Left lung (tissue), 14 donors: ENCODE measurements at places on chromosomes 5 and 9. TPM values are rescaled to one million over a fixed set of nuclear protein-coding genes. Genes with fewer than 3 reads are reported as not detected.

Gene HSDL2
- 61.8 TPM for polyA plus RNA-seq

DNA sequence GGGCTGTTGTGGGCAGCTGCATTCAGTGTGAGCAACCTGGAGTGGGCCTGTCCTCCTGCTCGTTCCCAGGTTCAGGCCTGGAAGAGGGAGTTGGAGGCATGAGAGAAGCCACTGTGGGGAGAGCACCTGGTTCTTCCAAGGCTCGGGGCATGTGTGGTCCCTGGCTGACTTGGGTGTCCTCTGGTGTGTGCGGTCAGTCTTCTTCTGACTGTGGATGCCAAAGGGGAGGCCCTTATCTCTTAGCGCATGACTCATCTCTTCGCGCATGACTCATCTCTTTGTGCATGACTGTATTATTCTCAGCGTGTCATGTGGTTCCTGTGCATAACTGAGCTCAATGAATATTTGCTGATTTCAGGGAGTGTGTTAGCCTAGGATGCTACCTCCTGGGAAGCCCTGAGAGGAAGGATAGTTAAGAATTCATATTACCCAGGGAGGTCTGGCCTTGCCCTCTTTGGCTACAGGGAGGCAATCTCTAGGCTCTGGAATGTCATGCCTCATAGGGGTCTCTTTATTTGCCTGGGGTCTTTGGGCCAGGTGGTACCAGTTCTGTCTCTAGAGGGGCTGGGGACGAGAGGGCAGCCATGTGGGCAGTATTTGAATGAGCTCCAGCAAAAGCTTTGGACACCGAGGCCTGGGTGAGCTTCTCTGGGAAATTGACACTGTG, 188.7 kb downstream of the HSPA4 start:
- no peak for DNase-seq

GRCh38 chr9:16527573-16527972, 342.9 kb downstream of the BNC2 start:
- no peak for DNase-seq

Gene SPATA31A3
- not detected for polyA plus RNA-seq

Gene TAF11L5
- not detected for polyA plus RNA-seq

DNA sequence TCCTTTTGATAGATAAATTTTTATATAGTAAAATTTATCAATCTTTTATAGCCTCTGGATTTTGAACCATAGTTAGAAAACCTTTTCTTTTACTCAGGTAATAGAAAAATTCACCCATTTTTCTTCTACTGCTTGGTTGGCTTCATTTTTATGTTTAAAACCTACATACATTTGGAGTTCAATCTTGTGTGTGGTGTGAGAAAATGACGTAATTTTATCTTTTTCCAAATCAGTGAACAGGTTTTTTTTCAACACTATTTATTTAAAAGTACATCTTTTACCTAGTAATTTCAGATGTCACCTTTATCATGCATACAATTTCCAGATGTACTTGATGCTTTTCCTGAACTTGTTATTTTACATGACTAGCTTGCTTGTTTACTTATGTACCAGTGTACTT, 200.2 kb downstream of the TRIM36 start:
- no peak for DNase-seq

DNA sequence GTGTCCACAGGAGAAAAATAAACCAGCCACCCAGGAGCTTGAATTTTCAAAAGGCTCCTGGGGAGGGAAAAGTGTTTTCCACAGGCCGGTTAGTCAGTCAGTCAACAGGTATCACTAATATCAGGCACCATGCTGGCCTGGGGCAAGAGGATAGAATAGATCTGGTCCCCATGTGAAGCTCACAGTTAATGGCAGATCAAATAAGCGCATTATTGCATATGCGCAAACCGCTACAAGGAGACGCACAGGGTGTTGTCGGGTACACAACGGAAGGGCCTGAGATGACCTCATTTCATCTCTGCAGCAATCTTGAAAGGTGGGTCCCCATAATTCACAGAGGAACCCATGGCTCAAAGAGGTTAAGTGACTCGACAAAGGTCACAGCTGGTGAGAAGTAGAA, 260.7 kb downstream of the CRB2 start:
- no peak for DNase-seq

Gene PCDHGA8
- 0.99 TPM for polyA plus RNA-seq

DNA sequence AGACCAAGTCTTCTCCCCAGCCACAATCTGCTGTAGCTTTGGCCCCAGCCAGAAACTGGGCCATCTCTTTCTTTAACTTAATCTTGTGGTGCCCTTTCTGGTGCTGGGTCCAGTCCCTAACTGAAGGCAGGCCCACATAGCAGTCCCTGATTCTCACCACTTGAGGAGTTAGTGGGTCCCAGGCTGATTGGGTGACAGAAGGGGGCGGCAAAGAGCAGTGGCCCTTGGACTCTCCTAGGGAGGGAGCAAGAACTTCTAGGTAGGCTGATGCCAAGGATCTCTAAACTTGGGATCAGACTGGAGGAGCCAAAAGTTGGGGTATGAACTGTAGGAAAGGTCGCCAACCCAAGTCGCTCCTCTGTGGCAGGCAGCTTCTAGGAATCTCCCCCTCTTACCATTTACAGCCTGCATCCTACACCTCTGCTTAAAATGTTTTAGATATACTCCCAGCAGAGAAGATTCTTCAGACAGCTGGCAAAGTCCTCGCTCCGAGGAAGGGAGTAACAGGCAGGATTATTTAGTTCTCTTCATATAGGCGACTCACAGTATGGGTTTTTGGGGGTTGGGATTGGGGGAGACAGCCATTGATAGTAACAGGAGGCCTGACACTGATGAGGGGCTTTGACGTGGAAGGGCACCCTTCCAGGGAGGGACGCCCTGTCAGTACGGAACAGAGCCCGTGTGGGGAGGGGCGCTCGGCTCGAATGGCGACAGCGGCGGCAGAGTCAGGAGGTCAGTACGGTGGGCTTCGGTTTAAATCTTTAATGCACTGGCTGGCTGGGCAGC, 2.0 kb upstream of the CCL27 start:
- peak; percentile 88 for DNase-seq

GRCh38 chr9:95588724-95589588, 72.2 kb upstream of the PTCH1 start:
- no peak for DNase-seq

- DNase-seq = no peak
Measured at GRCh38 chr5:158456241-158456640, 597.3 kb upstream of the CLINT1 start.

- no peak for DNase-seq
Measured at GRCh38 chr5:22678886-22679285, 174.3 kb downstream of the CDH12 start.

- DNase-seq = no peak
Measured at GRCh38 chr9:109488791-109489492, 9.2 kb downstream of the PTPN3 start.

DNA sequence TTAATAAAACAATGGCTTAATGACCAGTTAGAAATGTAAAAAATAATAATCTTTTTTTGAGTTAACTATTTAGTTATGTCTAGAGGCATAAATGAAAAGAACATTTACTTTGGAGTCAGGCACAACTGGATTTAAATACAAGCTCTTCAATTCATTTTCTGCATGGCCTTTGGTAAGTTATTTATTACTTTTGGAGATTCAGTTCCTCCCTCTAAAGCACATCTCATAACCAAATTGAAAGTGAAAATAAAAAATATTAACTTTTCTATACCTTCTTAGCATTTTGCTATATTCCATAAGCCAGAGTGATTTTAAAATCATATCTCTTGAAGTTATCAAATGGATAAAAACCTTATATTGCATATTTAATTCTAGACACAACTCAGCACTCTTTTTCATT, 434.9 kb upstream of the SMARCA2 start:
- DNase-seq = no peak

Gene FAM120A
- polyA plus RNA-seq = 66.4 TPM

Gene MEGF9
- polyA plus RNA-seq = 14.5 TPM

- DNase-seq = no peak
Measured at GRCh38 chr9:86792136-86792535, 155.2 kb downstream of the GAS1 start.

GRCh38 chr5:6719896-6720560, 6.8 kb downstream of the TENT4A start:
- no peak for DNase-seq

DNA sequence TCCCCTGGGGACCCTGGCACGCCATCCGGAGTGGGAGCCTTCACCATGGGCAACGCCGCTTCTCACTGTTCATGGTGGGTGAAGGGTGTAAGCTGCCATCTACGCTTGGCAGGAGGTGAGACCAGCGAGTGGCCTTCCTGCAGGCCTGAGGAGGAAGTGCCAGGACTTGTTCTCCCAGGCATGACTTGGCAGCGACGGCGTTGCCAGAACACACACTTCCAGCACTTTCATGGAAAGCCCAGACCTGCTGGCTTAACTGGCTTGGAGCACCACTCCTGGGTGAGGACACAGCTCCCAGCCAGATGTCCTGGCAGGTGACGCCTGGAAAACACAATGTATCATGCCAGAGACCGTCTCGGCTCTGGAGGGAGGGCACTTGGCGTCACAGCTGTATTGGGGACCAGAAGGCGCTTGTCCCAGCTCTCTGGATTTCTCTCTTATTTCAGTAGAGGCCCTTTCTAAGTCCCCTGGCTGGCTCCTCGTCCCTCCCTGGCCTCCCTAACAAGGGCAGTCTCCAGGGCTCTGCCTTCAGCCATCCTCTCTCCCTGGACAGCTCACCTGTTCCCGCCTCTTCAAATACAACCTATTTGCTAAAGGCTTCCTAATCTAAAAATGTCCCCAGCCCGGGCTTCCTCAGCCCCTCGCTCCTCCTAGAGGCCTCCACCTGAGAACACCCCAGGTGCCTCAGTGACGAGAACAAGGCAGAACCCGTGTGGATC, 188.3 kb downstream of the OLFM1 start:
- peak; percentile 80 for DNase-seq

DNA sequence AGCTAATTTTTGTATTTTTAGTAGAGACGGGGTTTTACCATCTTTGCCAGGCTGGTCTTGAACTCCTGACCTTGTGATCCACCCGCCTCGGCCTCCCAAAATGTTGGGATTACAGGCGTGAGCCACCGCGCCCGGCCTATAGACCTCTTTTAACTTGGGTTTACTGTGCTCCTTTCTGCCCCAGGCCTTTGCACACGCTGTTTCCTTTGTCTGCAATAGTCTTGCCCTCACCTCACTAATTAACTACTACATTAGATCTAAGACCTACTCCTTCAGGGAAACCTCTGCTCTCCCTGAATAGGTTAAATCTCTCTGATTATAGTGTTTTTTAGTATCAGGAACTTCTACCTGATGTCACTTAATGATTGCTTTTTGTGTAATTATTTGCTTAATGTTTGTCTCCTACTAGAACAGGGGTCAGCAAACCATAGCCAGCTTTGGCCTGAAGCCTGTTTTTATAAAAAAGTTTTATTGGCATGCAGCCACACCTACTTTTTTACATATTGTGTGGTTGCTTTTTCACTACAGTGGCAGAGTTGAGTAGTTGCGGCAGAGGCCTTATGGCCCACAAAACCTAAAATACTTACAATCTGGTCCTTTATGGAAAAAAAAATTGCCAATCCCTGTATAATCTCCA, 31.2 kb upstream of the TLE1 start:
- peak; percentile 22 for DNase-seq

DNA sequence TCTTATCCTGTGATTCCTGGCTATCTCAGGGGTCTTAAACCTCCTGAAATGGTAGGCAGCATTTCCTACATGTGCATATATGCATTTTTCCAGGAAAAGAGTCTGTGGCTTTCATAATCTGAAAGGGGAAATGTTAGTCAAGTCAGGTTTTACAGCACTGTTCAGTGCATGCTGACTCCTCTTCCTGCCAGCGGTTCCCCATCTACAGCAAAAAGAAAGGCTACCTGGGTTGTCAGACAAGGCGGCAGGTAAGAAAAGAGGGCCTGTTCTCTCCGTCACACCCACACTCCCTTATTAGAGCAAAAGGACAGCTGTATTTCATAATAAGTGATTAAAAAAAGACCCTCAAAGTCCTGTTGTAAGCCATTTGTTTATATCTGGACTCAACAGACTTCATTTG, 4.3 kb upstream of the SPATA6L start:
- DNase-seq = no peak

DNA sequence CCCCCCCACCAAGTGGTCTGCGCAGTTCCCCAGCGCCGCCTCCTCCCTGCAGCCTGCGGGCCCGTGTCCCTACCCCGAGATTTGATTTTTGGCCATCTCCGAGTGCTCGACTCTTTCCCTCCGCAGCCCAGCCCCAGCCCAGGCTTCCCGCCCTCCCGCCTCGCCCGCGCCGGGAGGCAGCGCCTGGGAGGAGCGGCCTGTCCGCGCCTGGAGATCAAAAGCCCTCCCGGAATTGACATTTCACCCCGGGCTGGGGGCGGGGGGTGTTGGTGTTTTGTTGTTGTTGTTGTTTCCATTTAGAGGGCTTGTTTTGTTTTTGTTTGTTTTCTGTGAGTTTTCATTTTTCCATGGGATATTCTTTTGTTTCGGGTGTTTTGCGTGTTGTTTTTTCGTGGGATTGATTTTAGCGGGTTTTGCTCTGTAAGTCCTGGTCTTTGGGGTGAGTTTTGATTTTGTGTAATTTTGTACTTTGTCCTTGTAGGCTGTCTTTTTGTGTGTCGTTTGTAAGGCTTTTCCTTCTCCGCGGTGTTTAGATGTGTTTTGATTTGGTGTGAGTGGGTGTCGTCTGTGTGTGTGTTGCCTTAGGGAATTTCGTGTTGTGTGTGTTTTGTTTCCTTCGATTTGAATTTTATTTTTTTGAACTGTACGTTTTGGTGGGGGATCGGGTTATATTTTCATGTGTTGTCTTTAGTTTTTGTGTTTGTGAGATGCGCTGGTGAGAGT, 1.7 kb upstream of the PAX5 start:
- DNase-seq = no peak

Gene RBM18
- 35.3 TPM for polyA plus RNA-seq

DNA sequence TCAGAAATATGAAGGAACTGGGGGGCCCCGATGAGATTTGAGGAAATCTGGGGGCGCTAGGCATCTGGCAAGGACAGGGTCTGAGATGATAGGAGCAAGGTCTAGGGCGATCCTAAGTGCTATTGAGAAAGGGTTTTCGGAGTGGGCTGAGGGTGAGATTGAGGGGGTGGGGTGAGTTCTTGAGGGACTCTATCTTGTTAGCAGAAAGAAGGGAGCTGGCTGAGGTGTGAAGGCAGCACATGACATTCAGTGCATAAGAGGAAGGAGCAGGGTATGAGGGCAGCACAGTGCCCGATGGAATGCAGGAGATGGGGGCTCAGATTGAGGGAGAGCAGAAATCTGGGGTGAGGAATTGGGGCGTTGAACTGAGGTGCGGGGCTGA, 640 bp downstream of the TRIM32 start:
- DNase-seq = no peak

- no peak for DNase-seq
Measured at GRCh38 chr5:107513337-107514085, 157.2 kb downstream of the EFNA5 start.

- peak; percentile 90 for DNase-seq
Measured at GRCh38 chr9:80797831-80798688, 891.3 kb downstream of the TLE1 start.

DNA sequence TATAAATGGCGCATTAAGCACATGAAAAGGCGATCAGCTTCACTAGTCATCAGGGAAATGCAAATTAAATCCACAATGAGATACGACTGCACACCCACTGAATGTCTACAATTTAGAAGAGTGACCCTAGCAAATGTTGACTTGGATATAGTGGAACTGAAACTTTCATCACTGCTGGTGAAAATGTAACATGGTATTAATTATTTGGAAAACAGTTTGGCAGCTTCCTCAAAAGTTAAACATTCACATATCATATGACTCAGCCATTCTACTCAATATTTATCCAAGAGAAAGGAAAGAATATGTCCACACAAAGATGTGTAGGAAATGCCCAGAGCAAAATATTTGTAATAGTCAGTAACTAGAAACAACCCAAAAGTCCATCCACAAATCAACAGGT, 146.5 kb downstream of the LPAR1 start:
- DNase-seq = no peak
